ENCODE measurements at places on chromosomes 13 and 19.

DNA sequence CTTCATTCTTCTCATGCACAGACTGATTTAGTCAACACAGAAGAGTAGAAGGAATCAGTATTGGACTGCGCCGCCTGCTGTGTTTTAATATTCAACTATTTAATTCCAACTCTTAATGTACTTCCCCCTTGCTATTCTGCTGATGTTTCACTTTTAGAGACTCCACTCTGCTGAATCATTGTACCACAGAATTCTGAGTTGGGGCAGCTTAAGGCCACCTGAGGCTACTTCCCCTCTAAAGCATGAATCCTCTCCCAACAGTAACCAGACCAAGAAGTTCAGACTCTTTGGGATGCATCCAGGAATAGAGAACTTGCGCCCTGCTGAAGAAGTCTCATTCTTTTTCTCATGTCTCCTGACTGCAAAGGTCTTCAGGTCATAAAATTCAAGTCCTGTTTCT, 708.8 kb downstream of the UQCRFS1 start:
- no peak for DNase-seq

GRCh38 chr13:26222520-26223046, 469 bp upstream of the RNF6 start:
- peak; percentile 18 for DNase-seq

DNA sequence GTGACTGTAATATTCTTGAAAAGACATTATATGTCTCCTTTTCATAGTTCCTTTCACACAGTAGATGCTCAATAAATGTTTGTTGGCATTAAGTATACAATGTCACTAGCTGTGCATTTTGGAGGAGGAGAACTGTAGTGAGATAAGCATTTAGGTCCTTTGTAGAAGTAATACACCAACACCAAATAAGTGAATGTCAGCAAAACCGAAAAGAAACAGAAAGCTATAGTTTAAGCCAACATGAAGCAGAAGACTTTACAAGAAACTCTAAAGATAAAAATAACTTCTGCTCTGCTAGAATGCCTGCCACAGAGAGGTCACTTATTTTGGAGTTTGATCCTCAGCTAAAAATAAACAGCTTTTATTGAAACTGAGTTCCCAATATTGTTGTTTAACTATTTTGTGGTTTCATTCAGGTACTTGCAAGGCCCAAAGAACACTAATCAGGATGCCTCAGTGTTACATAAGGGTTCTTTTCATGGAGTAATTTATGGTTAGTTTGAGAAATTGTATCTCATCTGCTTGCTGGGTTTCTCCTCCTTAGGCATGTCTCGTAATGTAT, 86.2 kb downstream of the STARD13 start:
- no peak for DNase-seq

DNA sequence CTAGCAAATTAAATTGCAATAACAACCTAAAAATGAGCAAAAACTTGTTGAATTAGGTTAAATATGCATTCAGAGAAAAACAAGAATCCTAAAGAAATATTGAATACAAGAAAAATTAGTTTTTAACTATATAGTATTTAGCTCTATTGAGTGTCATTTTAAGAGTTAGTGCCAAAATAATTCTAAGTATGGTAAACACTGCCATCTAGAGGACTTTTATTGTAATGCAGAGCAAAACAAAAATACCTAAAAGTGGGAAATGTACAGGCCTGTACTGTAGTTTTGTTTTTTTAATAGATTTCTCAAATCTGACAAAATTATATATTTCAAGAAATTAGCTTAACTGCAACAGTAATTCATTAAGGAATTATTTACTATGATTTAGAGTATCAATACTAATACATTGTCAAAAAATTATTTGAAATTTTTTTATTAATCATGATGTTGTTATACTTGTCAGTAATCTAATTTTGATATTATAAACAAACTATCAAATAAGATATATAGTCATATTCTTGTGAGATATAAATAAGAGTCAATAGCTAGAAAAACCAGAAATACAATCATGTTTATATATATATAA, 8.2 kb upstream of the PCDH9 start:
- no peak for DNase-seq

DNA sequence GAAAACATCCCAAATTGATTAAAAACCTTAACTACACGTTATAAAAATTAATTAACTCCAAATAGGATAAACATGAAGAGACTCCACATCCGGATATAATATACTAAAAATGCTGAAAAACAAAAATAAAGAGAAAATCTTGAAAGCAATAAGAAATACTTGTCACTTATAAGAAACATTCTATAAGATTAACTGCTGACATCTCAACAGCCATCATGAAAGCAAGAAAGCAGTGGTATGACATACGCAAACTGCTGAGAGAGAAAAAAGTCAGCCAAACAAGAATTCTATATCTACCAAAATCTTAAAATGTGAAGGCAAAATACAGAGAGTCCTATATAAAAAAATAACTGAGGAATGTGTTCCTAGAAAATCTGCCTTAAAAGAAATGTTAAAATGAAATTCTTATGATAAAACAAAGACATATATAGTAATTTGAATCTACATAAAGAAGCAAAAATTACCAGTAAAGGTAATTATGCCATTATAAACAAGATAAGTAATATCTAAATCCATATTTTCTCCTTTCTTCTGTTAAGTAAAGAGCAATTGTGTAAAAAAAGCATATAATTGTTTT, 1851.1 kb downstream of the PCDH9 start:
- DNase-seq: no peak

All from Panc1 (cell line).